ENCODE measurements at places on chromosomes 4 and X.

- DNase-seq: no peak
These were observed 233.5 kb downstream of the SCFD2 start for GRCh38 chr4:53132132-53132891.

DNA sequence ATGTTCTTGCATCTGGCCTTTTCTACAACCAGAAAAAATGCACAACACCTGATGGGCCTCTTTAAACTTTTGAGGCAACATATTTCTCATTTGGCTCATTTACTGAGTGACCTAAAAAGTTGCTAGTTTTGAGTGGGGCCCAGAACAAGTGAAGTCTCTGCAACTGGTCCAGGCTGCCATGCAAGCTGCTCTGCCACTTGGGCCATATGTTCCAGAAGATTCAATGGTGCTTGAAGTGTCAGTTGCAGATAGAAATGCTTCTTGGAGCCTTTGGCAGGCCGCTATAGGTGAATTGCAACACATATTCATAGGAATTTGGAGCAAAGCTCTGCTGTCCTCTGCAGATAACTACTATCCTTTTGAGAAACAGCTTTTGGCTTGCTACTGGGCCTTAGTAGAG, 66.4 kb upstream of the RLIM start:
- DNase-seq: no peak

DNA sequence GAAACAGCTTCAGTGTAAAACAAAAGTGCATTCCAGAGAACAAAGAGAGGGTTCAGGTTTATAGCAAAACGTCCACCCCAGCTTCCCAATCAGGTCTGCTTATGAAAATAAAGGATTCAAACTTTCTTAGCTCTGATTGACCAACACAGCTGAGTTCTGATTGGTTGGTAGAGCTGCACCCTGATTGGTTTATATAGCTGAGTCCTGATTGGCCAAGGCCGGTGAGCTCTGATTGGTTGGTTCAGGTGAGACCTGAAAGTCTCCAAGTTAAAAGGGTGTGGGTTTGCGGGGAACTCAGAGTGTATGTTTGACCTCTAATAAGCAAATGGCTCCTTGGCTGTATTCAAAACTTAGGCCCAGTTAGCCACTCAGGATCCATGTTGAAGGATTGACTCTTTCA, 20.9 kb downstream of the CLRN2 start:
- no peak for DNase-seq

- no peak for DNase-seq
These were observed 58.7 kb upstream of the GPM6B start for GRCh38 chrX:13875572-13875971.

- DNase-seq: no peak
These were observed 784 bp downstream of the MAP7D3 start for GRCh38 chrX:136250191-136251040.

- peak; percentile 33 for DNase-seq
These were observed 285.0 kb upstream of the AADAT start for GRCh38 chr4:170374770-170375169.

GRCh38 chrX:114635986-114636385, 52.1 kb downstream of the HTR2C start:
- no peak for DNase-seq

DNA sequence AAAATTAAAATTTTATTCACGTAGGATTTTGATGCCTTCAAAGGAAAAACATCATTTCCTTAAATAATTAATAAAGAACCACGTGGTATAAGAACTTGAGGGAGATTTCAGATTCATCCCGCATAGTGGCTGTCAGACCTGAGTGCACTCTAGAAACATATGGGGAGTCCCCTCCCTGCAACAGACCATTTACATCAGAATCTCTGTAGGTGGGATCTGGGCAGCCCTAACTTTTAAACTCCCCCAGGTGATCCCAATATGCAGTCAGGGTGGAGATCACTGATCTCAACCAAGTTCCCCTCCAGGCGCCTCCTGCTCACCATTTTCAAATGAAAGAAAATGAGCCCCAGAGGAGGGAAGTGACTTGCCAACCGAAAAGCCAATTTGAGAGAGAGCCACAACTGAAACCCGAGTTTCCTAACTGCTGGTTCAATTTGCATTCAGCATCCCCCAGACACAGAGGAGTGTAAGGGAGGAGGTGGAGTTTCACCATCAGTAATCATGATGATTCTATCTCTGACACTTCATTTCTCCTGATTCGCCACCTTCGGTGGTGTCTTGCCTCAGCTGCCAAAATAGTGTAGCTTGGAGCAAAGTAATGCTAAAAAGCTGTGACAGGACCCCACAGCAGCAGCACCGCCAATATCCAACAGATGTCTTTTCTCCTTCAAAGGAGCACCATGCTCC, 11.4 kb downstream of the RNF150 start:
- no peak for DNase-seq

DNA sequence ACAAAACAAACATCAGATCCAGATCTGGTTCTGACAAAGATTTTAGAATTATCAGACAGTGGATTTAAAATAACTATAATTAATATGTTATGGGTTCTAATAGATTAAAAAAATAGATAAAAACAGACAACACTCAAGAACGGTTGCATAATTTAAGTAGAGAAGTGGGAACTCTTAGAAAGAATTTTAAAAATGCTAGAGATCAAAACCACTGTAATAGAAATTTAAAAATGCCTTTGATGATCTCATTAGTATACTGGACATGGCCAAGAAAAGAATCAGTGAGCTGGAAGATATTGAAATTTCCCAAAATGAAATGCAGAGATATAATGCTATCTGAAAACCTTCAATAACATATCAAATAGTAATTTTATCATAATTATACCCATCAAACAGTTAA, 28.3 kb upstream of the DYNLT3 start:
- no peak for DNase-seq

GRCh38 chr4:8472689-8473197, 32.2 kb downstream of the TRMT44 start:
- DNase-seq: no peak

- DNase-seq: no peak
These were observed 1112.7 kb downstream of the PDHA2 start for GRCh38 chr4:96952610-96953009.

DNA sequence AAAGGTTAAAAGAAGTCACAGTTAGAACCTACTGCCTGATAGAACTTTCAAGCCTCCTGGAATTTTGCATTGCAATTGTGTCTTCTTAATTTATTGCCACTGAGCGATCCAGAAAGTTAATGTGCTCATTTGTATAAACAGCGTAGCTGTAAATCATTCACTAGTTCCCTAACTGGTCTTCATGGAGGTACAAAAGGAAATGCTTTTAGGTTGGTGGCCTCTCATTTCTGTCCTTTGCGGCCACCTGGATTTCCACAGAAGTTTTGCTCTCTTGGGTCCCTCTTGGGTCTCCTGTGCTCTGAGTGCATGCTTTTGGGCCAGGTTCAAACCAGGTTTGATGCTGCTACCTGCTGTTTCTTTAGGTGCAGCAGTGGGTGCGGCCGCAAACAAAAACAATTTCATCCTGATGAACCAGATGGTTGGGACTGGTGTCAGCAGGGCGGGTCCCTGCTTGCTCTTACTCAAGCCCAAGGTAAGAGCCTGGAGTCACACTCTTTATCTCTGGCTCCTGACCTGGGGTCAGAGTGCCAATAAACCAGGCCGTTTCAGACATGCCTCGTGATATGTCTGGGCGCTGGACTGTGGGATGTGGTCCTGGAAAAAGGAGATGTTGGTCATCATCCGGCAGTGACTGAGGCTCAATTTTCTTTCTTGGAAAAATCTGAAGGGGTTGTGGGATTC, 270.1 kb downstream of the PTTG2 start:
- no peak for DNase-seq

DNA sequence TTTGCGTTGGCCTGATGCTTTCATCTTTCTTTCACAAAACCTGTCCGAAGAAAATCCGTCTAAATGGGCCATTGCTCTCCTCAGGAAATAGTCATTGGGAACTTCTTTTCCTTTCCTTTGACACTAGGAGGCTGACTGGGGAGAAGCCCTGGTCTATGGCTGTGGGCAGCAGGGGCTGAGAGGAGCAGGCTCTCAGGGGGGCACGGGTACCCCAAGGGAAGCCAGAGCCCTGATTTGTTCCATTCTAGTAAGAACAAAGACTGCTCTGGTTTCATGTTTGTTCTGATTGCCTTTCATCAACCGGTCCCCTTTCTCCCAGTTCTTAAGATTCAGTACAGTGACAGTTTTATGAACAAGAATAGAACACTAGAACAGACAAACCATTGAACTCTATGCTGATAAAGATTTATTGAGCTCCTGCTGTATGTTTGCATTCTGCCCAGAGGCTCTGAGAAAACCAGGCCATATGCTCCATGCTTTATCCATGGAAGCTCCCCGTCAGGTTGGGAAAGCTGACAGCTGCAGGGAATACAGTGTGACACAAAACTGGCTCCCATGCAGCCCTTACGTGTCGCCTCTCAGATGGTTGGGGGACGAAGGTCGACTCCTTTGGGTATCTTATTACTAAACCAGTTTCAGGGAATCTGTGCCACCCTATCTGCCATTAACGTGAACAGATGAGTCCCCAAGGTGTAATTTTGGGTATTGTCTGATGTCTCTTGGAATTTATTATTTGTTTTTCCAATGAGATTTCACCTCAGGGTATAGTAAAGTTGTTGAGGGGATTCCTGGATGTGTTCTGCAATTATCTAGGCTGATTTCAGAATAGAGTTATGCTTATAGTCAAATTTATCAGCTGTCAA, 72.4 kb upstream of the MSANTD1 start:
- DNase-seq: no peak

GRCh38 chr4:88735564-88735963, 37.9 kb upstream of the NAP1L5 start:
- no peak for DNase-seq

DNA sequence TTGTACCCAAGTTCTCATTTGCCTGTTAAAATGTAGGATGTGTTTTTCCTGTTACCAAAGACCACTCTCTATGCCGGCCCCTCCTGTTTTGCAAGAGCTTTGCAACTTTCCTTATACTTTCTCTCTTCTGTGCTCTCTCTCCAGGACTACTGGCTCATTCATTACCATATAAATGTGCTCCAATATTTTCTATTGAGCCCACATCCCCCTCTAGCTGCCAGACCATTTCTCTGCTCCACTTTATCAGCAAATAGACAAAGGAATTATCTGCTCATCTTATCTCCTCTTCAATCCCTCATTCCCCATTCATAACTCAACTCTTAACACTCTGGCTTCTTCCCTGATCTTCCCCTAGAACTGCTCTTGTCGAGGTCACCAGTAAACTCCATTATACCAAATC, 33.6 kb downstream of the RPGR start:
- DNase-seq: no peak

- no peak for DNase-seq
These were observed 5.3 kb upstream of the SUPT20HL1 start for GRCh38 chrX:24355095-24355494.

DNA sequence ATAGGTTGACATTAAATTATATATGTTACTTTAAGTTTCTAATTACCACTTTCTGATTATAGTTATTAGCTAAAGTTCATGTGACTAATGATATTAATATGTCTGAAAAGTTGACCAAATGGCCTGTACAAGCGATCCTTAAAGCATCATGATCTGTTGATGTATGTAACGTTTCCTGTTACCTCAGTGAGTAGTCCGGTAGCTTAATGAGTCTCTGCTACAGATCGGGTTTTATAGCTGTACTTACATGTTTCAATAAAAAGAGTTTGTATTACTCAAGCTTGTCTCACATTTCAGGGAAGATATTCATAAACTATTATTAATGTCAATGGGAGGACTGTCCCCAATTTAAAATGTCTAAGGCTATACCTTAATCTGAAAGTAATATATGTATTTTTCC, 246.3 kb downstream of the PPP3CA start:
- DNase-seq: no peak
